Astrocyte of the cerebellum (primary cell): ENCODE measurements at places on chromosomes 4 and X.
A peak's percentile ranks its signal among the peaks of the same experiment; 100 is the strongest.

DNA sequence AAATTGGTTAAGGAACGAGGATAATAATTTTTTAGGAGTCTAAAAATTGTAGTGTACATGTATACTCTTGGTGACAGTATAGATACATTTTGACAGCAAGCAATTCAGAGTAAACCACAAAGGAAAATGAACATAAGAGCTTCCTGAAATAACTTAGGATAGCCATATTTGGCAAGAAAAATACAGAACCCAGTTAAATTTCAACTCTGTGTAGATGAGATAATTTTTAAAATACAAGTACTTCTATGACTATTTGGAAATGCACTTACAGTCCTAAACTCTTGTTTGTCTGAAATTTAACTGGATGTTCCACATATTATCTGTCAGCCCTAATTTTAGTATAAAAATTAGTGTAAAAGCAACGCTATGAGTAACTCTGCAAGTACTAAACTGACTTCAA, 124.4 kb upstream of the PCDH18 start:
- DNase-seq, result no peak

DNA sequence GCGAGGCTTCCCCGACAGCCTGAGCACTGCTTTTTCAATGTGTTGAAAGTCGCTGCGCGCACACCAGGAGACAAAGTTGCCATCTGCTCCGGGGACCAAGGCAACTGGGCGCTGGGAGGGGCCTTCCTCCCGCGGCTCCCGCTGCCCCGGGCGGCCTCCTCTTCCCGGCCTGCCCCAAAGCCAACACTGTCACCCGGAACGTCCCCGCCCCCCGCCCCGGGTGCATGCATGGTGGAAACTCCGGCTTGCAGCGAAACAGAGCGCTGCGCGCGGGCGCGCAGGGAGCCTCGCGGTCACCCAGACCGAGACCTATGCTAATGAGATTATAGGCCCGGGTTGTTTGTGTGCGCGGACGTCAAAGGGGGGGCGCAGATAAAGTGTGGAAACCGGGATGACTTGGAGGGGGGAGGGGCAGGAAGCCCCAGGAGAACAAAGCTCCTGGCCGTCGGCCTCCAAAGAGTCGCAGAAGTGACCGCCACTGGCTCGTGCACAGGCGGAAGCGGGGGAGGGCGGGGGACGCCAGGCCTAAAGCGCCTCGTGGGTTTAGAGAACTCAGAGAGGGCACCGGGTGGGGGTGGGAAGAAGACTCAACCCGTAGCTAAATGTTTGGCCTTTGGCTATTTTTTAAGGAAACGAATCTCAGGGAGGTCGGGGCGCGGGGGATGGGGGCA, 88.8 kb downstream of the BCOR start:
- DNase-seq, result no peak

GRCh38 chr4:101992446-101992845, 201.9 kb downstream of the BANK1 start:
- no peak for DNase-seq

GRCh38 chr4:159401791-159402380, 299.0 kb downstream of the RAPGEF2 start:
- DNase-seq, result peak; percentile 52

DNA sequence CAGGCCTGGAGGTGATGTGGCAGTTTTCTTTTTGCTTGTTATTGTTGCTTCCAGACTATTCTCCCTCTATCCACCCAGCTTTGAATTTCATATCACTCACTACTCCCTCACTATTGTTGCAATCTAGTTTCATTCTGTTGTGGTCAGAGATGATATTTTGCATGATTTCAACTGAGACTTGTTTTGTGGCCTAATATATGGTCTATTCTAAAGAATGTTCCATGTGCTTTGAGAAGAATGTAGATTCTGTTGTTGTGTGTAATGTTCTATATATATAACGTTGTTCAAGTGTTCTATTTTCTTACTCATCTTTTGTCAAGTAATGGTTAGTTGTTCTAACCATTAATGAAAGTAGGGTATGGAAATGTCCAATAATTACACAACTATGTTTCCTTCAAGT, 59.0 kb downstream of the THOC2 start:
- DNase-seq, result no peak

DNA sequence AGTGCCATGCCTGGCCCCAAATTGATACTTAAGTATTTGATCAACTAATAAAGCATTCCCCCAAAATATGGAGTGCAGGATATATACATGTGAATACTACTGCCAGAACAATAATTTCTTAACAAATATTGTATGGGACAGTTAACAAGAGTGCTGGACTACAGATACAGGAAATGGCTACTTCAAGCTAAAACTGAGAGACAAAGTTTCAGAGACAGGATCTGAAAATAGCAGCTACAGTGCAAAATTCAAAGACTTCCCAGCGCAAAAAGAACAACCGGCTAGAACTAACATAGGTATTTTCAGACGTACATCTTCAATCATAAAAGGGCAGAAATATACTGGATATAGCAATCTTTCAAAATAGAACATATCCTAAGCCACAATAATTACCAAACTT, 6.3 kb downstream of the ATRX start:
- no peak for DNase-seq

GRCh38 chr4:83071116-83071515, 36.1 kb downstream of the COPS4 start:
- DNase-seq, result no peak

DNA sequence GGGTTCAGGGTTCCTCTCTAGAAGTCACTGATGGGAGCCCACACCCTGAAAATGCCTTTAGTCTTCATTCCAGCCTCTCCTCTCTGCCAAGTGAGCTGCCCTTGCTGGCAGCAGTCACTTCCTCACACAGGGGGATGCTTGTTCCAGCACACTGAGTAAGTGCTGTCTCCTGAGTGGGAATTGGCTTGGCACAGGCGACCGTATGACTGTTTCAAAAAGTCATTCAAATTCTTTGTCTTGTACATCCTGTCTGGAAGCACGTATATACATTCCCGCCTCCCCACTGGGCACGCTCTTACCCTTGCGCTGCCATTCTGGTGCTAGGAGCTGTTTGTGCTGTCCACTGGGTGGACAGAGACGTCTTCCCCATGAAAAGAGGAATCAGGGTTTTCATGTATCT, 40.2 kb upstream of the CD99 start:
- DNase-seq, result no peak

- no peak for DNase-seq
Measured at GRCh38 chr4:158203436-158203835, 6.8 kb upstream of the TMEM144 start.

- DNase-seq, result no peak
Measured at GRCh38 chr4:25160714-25161592, 704 bp upstream of the SEPSECS start.

DNA sequence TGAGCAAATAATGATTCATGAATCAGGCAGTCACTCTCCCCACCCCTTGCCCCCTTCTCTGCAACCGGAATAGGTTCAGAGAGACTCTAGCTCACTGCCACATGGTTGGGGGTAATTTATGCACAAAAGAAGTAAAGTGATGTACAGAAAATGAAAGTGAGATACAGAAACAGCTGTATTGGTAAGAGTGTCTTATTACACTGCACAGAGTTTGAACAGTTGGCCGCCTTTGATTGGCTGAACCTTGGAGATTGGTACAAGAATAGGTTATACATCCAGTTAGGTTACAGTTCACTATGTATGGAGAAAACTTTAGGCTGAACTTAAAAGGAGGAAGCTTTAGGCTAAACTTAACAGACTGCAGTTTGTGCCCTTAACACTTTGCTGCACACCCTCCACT, 34.6 kb upstream of the DIAPH2 start:
- DNase-seq, result no peak

GRCh38 chr4:131316086-131316485, 1833.0 kb upstream of the PCDH10 start:
- DNase-seq, result no peak

DNA sequence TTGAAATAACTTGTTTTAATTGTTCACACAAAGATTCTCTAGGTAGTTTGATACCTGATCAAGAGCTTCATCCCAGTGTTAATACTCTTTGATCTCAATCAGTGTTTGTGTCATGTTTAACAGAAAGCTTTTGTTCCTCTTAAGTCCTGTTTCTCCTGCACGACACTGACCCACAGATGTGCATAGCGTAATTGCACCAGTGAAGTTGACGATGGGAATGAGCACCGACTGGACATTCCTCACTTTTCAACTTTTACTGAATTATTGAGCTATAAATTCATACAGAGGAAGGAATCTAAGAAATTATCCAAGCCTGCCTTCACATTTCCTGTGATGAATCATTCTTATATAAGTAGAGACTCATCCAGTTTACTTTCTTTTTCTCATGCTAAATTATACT, 878.7 kb upstream of the TENM3 start:
- DNase-seq, result no peak

GRCh38 chr4:60897415-60897814, 302.7 kb upstream of the ADGRL3 start:
- no peak for DNase-seq

DNA sequence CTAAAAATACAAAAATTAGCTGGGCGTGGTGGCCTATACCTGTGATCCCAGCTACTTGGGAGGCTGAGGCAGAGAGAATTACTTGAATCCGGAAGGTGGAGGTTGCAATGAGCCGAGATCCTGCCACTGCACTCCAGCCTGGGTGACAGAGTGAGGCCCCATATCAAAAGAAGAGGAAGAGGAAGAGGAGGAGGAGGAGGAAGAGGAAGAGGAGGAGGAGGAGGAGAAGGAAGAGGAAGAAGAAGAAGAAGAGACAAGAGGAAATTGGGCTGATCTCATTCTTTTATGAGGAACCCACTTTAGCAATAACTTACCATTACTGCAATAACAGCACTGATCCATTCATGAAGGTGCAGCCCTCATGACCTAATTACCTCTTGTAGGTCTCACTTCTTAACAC, 138.9 kb upstream of the GIMD1 start:
- no peak for DNase-seq

- no peak for DNase-seq
Measured at GRCh38 chr4:146507632-146508031, 14.1 kb downstream of the SLC10A7 start.

DNA sequence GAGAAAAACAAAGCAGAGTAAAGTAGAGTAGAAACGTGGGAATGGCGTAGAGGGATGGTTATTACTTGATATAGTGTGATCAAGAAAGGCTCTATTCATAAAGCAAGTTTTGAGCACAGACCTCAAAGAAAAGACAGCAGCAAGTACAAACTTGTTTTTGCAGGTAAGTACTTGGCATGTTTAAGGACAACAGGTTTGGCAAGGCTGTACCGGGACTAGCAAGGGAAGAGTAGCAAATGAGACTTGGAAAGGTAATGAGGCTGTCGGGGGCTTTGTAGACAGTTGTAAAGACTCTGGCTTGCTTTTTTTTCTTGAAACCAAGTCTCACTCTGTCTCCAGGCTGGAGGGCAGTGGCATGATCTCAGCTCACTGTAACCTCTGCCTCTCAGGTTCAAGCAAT, 40.9 kb downstream of the NEK1 start:
- no peak for DNase-seq

DNA sequence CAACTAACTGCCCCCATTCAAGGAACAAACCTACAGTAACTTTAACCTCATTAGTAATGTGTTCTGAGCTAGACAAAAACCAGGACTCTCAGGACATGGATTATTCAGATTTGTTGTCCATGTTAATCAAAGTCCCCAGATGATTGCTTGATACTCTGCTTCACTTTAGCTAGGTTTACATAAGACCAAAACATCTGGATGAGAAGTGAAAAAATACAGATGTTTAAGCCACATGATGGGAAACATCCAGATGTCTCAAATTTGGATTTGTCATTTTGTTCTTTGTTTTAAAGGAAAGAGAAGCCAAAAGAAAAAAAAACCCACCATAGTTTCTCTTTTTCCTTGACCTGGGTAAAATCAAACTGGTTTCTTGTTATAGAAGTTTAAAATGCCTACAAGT, 48.5 kb upstream of the NRK start:
- DNase-seq, result no peak

DNA sequence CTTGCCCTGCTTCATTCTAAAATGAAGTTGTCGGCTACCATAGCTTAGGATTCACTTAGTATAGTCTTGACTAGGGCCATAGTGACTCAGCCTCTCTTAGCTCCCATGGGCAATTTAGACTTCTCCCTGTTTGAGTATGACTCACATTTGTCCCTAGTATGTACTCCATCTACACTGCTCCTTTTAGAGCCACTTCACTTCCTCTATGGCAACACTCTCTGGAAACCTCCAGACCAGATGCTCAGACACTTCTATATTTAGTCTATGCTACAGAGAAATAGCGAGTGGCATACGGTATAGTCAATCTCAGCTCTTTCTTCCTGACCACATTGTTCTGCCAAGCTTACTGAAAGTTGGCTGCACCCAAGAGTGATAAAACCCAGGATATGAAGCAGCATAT, 11.2 kb downstream of the MEPE start:
- no peak for DNase-seq

- peak; percentile 88 for DNase-seq
Measured at GRCh38 chrX:136768469-136769084, 12.2 kb downstream of the ARHGEF6 start.

DNA sequence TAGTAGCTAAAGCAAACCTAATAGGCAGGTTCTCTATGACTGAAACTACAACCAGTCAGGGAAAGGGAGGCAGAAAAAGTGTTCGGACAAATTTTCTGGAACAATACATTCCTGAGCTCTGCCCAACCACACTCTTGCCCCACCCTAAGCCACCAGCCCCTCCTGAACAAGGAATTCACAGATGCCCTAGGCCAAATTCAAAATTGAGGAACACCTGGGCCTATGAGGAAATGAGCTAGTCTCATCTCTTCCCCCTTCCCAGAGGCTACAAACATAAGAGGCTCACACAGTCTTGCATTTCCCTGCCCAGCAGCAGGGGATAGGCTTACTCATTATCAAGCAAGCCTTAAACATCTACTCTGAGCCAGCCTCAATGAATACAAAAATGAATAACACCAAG, 284.7 kb downstream of the ZNF674 start:
- DNase-seq, result no peak

- DNase-seq, result peak; percentile 29
Measured at GRCh38 chrX:130909469-130910136, 6.6 kb upstream of the ENOX2 start.

DNA sequence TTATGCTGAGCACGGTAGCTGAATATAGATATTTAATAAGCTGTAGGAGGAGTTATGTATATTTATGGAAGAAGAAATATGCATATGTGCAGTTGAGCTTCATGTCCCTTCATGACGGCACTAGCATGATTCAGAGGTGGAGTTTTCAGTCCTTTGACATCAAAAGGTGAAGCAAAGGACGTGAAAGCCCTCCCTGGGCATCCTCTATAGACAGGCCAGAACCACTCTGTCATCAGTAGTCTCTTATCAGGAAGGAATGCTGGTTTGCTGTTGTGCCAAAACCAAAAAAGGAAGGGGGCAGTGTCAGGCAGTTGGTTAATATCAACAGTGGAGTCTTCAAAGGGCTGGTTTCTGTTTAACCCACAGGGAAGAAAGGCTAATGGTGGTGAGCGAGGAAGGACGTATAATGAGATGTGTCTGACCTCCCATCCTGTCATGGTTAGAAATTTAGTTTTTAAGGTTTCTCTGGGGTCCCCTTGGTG, 23.5 kb upstream of the IL2 start:
- DNase-seq, result peak; percentile 34

DNA sequence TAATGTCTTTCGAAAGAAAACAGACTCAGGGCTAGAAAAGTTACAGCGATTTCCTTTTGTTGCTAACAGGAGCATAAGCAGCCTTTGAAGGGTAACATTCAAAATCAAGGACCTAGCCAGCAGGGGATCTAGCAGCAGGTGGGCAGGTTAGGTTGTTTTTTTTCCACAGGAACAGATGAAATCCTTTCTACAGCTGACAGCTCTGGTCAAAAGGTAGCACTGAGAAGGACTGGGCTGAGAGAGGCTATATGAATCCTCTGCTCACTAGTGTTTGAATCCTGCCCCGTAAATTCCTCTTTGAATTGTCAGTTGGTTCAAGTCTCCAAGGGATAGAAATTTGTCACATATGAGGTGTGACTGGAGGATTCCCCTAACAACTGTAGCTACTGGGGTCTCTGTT, 188.2 kb downstream of the SH2D1A start:
- DNase-seq, result no peak

- DNase-seq, result no peak
Measured at GRCh38 chr4:40722576-40723161, 27.1 kb upstream of the NSUN7 start.
